ENCODE measurements at places on chromosomes 12 and 14.

GRCh38 chr14:95128140-95128539 lies 29.2 kb downstream of the DICER1 start:
- no peak for DNase-seq

- no peak for DNase-seq
Measured at GRCh38 chr12:104681012-104681690, 224.4 kb downstream of the CHST11 start.

DNA sequence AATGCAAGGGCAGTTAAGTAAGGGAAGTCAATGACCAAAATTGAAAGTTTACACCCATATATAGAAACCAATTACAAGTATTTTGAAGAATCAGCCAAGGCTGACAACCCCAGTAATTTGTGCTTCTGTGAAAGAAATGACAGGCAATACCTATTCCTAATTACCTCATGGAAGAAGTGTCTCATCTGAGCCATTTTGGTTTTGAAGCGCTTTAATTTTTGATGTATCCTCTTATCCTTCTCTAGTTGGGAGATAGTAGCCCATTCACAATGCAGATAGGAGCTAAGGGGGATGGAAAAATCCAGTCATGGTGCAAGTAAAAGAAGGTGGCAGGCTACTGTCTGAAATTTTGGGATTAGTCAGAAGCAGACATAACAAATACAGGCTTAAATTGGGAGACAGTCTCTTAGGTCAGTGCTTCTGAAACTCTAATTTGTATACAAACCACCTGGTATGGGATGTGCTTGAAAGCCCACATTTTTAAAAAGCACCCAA lies 30.4 kb upstream of the SUPT16H start:
- no peak for DNase-seq

- DNase-seq, result no peak
Measured at GRCh38 chr12:32087306-32087705, 19.3 kb upstream of the BICD1 start.

DNA sequence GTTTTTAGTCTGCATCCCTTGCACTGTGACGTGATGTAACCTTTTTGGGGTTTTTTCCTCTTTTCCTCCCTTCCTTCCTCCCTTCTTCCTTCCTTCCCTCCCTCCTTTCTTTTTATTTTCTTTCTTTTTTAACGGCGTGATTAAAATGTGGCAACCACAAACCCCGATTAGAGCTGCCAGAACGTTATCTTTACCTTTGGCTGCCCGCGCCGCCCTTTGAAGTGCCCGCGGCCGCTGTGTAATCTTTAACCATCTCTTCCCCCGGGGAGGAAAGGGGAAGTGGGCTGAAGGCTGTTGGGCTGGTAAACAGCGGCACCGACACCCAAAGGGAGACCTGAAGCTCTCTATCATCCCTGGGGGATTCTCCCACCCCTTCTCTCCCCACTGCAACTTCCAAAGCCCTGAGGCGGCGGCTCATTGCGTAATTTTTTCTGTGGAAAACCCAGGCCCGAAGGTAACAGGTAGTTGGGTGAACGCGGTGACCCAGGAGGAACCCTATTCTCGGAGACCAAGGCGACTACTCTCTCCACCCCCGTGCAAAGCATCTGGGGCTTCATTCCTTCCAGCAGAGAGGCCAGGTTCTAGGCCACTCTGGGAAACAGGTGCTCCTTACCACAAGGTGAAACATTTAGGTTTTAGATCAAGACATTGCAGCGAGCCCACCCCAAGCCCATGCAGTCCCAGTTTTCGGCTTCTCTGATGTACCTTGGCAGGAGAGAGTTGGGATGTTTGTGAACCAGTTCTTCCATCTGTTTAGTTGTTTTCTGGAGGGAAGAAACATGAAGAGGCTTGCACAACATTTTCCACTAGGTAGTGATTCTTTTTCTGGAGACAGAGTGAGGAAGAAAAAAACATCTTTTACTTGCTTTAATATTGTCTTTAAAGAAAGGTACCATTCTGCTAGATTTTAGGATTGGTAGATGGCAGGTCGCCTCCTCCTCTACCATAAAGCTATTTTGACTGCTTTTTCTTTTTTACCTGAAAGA lies 1.5 kb downstream of the LGR5 start:
- DNase-seq, result no peak

DNA sequence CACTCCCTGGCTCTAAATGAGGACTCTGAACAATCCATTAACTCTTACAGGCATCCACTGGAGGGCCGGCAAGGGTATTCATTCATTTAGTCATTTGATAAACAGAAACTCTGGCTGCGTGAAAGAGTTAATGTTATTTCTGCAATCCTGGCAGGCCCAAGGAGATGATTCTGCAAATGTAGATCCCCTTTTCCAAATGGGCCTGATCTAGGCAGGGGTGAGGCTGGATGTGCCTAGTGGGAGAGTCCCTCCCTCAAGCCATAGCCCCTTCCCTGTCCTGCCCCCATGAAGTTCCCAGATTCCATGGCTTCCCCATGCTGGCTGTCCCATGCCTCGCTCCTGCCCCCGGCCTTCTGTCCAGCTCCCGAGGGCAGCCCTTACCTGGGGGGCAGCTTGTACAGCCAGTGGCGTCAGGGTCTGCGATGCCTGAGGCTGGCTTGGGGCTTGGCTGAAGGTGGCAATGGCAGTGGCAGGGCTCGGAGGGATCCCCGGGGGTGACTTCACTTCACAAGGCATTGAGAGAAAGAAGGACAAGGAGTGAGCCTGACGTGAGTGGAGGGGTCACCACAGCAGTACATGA lies 18.4 kb downstream of the POU6F1 start:
- no peak for DNase-seq

DNA sequence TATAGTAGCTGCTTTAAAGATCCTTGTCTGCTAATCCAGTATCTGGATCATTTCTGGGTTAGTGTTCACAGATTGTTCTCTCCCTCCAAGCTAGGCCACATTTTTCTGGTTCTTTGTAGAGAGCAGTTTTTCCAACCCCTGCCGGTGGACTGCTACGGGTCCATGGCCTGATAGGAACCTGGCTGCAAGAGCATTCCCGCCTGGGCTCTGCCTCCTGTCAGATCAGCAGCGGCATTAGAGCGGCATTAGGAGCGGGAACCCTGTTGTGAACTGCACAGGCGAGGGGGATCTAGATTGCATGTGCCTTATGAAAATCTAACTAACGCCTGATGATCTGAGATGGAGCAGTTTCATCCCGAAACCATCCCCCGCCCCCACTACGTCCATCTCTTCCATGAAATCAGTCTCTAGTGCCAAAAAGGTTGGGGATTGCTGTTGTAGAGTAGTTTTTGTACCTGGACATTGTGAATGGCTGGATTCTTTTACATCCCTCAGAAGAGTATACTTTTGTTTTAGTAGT lies 50.4 kb downstream of the MYRFL start:
- no peak for DNase-seq

- no peak for DNase-seq
Measured at GRCh38 chr14:92469515-92469914, 44.1 kb upstream of the RIN3 start.

- no peak for DNase-seq
Measured at GRCh38 chr12:79407671-79408622, 282.8 kb downstream of the PAWR start.

DNA sequence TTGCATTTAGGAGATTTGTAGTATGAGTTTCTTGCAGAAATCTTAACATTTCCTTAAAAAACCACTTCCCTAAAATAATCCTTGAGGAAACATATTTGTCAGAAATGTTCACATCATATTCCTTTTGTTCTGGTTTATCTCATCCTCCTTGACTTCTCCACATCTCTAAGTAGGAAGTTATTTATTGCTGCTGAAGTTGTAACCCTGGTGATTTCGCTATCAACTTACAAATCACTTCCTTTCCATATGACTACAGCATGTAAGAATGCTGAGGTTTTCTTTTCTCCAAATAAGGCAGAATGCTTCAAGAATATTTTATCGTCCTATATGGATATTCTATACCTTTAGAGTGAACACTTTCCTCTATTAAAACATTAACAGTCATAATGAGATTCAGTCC lies 751.7 kb downstream of the NRXN3 start:
- DNase-seq, result no peak

- DNase-seq, result no peak
Measured at GRCh38 chr12:84408936-84409335, 503.7 kb downstream of the SLC6A15 start.

DNA sequence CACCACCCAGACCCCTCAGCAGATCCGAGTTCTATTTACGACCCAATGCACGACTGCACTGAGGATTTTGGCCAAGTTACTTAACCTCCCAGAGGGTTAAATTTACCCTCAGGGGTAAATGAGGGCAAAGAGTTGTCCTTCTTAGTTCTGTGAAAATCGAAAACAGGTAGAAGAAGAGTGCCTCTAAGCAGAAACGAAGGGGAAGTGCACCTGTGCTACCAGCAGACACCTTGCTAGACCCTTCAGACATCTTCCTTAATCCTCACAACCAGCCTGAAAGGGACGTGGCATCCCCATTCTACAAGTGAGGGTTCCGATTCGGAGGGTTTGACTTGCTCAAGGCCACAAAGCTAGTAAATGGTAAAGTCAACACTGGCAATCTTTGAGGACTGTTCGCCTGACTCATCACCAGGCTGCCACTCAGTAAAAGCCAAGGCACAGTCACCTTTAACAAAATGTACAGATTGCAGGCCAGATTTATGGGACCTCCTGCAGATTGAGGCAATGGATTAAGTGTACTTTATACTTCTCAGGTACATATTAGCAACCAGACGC lies 1.6 kb downstream of the GSG1 start:
- DNase-seq, result peak; percentile 9

DNA sequence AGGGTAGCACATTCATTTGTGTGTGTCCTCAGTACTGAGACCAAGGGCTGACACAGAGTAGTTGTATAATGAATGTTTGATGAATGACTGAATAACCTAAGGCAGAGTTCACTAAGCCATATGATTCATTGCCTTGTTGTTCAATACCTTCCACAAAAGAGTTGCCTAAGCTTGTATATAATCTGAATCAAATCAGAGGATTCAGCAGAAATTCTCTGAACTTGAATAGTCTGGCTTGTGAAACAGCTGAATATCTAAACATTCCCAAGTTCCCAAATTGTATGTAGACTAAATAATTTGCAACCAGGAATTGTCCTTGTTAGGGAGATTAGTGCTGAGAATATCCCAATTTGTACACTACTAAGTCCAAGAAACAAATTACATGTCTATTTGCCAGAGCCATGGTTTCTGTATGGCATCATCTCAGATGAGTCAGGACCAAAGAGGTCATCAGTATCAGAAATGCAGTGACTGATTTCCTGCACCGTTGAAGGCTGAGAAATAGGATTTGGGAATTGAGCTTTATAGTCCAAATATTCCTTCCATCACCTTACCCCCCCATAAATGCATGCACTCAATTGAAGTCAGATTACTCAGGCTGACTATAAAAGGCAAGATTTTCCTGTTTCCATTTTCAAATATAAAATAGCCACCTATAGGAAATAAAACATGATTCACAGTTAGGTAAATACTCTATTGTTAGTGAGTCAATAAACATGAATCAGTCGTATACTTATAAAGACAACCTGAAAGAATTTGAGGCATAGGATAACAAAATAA lies 168.7 kb downstream of the PHLDA1 start:
- DNase-seq, result no peak

DNA sequence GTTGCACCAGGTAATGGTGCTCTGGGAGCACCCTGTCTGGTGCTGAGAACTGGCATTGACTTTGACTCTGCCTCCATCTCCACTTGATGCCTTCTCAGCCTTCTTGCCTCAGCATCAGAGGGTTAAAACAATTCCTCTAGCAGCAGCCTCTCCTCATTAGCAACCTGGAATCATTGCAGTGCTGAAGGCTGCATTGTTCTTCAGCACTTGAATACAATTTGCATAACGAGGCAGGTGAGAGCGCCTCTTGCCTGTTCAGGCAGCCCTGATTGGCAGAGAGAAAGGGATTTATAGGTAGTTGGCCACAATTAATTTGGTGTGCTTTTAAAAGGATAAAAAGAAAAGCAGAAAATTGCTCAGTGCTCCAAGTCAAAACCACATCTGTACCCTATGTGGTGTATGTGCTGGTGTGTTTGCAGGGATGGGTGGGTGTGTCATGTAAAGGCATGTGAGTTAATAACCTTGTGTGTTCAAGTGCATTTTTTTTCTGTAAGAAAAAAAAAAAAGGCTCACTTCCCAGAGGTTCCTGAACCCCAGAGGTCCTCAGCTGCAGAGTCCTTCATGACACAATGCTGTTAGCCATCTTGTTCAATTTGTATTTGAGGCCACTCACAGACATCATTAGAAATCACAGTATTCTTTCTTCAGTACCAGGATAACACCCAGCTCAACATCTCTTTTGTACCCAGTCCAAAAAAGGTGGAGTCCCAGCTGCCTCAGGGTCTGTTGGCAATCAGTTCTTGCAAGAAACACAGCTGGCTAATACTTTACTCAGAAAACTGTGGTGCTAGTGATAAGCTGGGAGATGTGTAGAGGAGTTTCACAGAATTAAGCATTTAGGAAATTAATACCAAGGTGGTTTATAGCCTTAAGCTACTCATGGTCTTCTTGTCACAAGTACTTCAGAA lies 385.6 kb downstream of the GRIN2B start:
- DNase-seq, result no peak

- DNase-seq, result no peak
Measured at GRCh38 chr14:58549105-58549757, 88.5 kb upstream of the DACT1 start.

DNA sequence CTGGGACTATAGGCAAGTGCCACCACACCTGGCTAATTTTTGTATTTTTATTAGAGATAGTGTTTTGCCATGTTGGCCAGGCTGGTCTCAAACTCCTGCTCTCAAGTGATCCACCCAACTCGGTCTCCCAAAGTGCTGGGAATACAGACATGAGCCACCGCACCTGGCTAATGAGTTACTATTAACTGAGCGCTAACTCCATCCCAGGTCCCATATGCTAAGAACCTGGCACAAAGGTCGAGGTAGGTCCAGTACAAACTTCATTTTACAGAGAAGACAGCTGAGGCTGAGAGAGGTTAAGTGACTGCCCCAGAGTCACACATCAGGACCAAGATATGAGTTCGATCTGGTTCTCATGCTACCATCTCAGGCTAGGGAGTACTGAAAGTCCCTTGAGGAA lies 4.5 kb upstream of the PLA2G1B start:
- DNase-seq, result no peak

DNA sequence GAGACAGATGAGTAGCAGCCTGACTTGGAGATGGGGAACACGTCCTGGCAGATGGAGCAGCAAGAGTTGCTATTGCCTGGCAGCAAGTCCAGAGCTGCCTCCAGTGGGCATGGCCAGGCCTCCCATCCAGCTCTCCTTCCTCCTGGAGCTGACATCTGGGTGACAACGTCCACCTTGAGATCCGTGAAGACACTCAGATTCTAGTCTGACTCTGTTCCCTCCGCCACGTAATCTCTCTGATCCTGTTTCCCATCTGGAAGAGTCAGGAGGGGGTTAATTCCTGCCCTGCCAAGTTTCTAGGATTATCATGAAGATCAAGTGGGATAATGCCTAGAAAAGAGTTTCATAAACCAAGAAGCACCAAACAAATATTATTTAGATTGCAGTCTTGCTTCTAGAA lies 65.3 kb upstream of the FAM181A start:
- no peak for DNase-seq

- no peak for DNase-seq
Measured at GRCh38 chr12:115088328-115088994, 404.5 kb upstream of the TBX3 start.

- DNase-seq, result no peak
Measured at GRCh38 chr14:64727551-64728071, 23.4 kb downstream of the PLEKHG3 start.

Measured in activated naive CD4-positive, alpha-beta T cell (primary cell).